Midbrain (tissue), 1 donor: ENCODE measurements at places on chromosomes 7 and 10.

- no peak for DNase-seq
These were observed 118.3 kb upstream of the SHH start for GRCh38 chr7:155930527-155930926.

DNA sequence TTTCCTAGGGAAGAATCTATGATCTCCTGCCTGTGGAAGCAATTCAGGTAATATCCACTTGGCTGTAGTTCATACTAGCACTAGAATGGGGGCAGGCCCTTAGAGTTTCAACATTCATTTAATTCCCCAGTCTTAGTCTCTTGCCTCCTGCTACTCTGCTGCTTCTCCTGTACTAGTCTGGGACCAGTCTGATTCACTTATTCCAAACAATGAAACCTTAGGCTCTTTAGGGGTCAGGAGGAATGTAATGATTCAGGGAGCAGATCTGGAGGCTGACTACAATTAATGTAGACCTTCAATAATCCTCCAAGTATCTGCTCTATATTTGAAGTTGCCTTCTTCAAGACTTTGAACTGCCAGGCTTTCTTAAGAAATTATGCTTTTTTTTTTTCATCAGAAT is 101.8 kb downstream of the GNAT3 start:
- DNase-seq: no peak

- DNase-seq: no peak
These were observed 57.8 kb downstream of the FAM185A start for GRCh38 chr7:102806613-102807012.

GRCh38 chr10:44879531-44879899 is 31.6 kb upstream of the TMEM72 start:
- DNase-seq: no peak

GRCh38 chr10:80596391-80597257 is 58.9 kb downstream of the SH2D4B start:
- no peak for DNase-seq

DNA sequence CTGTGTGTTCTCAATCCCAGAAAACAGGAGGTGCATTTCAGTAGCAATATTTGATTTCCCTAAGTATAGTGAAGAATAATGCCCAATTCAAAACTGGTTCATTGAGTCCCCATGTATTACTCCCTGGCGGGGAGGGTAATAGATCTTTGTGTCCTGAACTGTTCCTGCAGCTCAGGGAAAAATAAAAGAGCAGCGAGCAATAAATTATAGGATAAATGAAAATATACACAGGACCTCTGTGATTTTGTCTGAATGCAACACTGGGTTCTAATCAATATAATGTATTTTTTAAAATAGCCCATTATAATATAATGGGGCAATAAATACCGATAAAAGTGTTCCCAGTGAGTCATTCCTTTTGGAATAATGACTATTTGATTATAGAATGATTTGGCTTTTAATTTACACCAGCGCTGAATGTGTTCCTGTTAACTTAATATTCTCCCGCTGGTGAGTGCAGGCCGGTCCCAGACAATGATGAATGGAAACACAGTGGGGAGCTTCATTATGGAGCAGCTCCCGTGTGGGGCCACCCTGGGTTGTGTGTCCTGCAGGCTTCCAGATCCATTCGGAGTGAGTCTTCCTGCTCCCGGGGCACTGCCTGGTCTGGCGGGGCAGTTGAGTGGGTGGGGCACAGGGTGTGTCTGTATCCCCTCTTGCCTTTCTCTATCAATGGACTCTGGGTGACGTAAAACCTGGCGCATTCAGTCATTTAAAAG is 263.1 kb downstream of the ACTR3B start:
- DNase-seq: no peak

DNA sequence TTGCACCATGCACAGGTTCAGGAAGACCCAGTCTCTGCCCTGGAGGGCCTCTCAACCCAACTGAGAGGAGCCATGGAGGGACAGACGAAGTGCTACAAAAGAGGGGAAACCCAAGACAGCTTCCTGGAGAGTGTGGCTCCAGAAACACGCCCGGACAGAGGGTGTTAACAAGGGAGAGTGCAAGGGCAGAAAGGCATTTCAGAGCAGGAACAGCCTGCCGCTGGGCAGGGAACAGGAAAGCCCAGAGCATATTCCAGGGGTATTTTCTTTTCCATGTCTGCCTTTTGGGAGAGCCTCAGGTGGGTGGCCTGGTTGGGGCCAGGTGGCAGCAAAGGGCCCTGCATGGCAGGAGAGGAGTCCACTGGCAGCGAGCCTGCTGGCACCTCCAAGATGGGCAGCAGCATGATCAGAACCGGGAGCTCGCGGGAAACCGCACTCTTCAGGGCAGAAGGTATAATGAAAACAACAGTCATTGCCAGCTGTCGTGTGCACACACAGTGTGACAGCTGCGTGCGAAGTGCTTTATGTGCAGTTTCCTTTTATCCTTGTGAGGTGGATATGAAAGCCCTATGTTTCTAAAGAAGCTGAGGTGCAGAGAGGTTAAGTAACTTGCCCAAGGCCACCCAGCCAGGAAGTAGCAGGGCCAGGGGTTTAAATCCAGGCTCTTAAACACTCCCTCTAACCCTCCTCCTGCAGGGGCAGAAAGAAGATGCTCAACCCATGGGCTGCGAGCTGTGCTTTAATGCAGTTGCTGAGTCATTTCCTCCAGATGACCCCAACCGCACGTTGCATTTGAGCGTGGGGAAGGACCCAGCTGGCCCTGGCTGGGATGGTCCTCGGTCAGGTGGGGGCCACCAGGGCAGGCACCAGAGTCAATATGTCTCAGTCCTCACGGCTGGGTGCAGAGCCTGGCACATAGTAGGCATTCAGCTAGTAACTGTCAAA is 128.6 kb downstream of the OAT start:
- DNase-seq: no peak

DNA sequence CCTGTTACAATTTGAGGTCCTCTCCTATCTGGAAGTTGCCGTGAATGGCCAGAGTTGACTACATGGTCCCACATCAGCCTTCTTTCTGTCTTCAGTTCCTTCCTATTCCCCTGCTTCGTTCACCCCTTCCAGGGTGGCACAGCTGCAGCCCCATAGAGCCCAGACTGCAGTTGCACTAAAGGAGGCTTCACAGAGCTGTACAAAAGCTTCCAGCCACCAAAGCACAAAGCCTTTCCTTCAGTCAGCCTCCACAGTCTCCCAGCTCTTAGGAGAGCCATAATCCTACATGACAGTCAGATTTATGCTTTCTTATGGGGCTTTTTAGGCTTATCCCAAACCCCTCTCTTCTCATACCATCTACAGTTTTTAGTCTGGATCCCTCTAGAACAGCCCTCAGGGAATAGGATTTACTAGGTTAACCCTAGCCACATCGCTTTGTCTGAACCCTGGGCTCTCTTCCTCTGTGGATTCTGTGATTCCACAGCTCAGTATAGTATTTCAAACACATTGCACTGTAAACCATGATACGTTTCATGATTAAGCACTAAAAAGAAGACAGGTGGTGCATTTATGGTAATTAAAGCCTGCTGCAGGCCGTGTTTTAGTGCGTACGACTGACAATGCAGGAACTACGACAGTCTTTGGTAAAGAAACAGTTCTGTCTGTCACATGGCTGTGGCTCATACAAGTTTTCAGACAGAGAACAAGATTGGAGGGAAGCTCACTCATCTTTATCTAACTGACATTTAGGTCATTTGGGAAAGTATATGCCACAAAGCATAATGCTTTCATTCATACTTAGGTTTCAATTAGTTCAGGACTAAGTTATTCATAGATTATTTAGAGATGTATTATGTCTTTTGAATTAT is 208.3 kb upstream of the KMT2E start:
- DNase-seq: peak; percentile 42

DNA sequence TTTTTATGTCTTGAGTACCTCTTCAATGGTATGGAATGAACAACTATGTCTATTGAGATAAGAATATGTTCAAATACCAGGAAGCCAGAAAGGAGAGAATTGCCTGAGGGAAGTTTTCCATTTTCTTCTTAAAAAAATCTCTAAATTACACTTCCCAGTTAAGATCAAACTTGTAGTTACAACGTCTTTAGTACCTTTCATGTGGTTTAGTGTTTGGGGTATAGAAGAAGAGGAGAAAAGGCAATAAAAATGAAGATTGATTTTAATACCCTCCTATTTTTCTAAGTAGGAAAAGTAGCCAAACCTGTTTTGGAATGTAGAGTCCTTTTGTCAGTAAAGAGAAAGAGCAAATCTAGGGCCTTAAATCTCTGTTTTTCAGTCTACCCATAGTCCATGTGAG is 470.0 kb upstream of the SEMA3A start:
- DNase-seq: no peak

DNA sequence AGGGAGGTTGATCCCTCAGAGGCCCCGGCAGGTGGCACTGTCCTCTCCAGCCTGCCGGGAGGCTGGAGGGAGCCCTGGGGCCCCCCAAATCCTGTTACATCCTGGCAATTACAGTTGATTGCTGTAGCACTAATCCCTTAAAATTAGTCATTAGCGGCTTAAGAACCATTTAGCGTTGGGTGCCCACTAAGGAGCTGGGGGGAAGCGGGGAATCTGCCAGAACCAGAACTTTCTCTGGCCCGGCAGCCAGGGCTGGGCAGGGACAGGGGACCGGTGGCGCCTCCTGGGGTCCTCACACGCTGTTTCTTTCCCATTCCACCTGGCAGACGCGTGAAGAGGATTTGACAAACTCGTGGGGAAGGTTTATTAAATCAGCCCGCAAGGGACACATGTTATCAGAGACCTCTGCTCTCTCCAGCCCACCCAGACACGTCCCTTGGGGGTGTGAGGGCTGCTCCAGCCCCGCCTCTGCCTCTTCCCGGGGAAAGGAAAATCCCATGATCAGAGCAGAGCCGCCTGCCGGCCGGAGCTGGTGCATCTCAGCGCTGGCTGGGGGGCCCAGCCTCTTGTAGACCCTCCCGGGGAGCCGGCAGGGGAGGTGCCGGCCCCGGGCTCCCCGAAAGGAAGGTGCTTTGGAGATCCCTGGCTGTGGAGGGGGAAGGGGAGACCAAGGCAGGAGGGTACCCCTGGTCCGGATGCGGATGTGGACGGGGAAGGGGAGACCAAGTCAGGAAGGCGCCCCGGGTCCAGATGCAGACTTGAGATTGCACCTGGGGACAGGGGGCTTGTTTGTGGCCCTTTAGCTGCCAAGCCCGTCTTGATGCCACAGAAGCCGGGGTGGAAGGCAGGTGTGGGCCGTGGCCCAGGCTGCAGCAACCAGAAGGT is 142.7 kb downstream of the ELFN1 start:
- DNase-seq: no peak

DNA sequence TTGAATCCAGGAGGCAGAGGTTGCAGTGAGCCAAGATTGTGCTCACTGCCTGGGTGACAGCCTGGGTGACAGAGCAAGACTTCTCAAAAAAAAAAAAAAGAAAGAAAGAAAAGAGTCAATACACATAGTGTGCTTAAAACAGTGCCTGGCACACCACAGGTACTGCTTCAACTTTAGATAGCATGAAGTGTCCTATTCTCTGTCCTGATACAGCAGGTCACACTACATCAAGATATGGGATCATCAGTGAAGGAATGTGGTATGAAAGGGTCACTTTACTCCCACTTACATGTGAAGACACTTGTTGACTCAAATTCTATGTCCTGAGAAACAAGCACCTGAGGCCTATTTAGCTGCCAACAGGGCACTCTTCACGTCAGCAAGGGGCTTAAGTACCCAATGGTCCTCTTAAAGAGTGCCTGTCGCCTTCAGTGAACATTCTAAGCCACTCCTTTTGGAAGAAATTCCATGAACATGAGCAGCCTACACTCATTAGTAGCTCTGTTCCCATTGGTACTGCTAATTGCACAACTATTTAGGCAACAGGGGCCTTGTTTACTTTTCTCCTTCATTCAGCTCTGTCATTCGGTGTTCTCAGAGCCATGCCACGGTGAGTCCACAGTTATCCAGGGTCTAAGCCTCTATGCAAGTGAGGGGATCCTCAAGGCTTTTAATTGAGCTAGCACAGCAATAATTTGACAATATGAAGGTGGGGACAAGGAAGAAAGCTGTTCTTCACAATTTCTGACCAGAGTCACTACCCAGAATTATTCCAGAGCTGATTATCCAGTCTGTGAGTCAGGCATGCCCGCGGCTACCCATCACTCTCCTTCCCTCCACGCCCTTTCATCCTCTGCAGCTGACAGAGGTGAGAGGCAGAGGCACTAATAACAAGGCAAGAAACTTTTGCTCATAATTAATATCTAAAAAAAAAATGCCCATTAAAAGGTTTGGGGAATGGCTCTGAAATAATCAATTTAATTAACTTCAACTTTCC is 56.6 kb upstream of the PTN start:
- no peak for DNase-seq

- no peak for DNase-seq
These were observed 258.6 kb upstream of the TCERG1L start for GRCh38 chr10:131569851-131570715.

DNA sequence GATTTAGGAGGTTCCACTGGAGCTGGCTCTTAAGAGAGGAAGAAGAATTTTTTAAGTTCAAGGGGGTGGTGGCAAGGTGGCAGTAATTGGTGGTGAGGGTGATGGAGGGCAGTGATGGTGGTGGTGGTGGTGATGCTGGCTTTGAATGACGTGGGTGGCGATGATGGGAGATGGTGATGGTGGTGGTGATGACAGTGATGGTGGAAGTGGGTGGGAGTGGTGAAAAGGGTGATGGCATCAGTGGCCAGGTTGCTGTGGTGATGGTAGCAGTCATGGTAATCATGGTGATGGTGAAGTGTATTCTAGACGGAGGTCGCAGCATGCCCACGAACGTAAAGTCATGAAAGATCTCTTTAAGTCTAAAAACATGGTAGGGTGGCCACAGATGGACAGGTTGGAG is 197.3 kb downstream of the PTEN start:
- no peak for DNase-seq

DNA sequence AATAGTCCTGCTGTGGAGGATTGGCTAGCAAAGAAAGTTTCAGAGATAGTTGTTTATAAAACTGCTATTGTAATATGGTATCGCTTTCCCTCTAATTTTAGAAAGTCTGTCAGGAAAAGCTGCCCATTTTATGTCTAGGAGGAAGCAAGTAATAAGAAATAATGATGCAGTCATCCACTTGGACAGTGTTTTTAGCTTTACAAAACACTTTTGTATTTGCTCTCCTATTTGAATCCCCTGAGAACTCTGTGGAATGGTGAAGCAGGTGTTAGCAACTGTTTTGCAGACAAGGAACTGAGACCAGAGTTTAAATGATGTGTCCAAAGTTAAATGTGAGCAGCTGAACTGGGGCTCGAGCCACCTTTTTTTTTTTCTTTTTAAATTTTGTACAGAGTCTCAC is 455.8 kb downstream of the XPNPEP1 start:
- no peak for DNase-seq

GRCh38 chr7:25454020-25454419 is 225.7 kb upstream of the NPVF start:
- DNase-seq: no peak

DNA sequence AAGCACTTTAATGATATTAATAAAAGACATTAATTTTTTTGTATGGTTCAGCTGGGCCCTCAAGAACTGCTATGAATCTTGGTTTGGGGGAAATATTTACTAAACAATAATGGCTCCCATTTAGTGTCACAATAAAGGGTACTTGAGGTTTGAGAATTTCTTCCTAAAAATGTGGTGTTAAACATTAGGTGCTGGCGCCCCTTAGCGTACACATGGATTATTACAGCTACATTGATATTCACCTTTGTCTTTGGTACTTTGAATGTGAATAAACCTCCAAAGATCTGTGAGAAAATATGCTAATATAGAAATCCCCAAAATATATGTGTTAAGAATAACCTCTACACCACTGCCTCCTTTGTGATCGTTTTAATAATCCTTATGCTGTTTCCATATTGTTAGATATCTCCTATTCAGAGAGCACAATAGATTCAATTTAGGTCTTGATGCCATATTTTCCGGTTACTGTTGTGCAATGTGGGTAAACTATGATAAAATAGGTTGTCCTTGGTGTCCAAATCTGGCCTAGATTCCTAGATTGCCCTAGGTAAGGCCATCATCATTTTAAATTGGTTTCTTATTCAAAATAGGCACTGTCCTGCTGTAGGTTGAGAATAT is 161.8 kb upstream of the CACNA2D1 start:
- DNase-seq: peak; percentile 56
